Motor neuron (in vitro differentiated cells): ENCODE measurements at places on chromosomes 4 and X. TPM values are rescaled to one million over a fixed set of nuclear protein-coding genes. Genes with fewer than 3 reads are reported as not detected.

The VCX3B gene
- 0.43 and 0.50 TPM in 2 replicates for total RNA-seq

The CITED1 gene
- 6.4 and 7.9 TPM in 2 replicates for total RNA-seq

The ETDB gene
- total RNA-seq, result not detected in 2 replicates

The KDR gene
- 0.09 and 0.10 TPM in 2 replicates for total RNA-seq

The CXCL5 gene
- total RNA-seq, result not detected in 2 replicates

The GJB1 gene
- total RNA-seq, result 0.52 TPM in 1 of 2 replicates, not detected in the other

The NSG1 gene
- total RNA-seq, result 182 and 183 TPM in 2 replicates

The FGFR3 gene
- total RNA-seq, result 1.1 and 1.4 TPM in 2 replicates

The CXCL11 gene
- total RNA-seq, result 0.09 TPM in 1 of 2 replicates, not detected in the other

The MAGEA11 gene
- 0.97 and 1.4 TPM in 2 replicates for total RNA-seq

The TEX11 gene
- not detected in 2 replicates for total RNA-seq

The RTL5 gene
- 12.1 and 19.3 TPM in 2 replicates for total RNA-seq

The RASL11B gene
- 17.7 and 18.2 TPM in 2 replicates for total RNA-seq

The CSN3 gene
- total RNA-seq, result not detected in 2 replicates

The NMU gene
- 65.7 and 89.3 TPM in 2 replicates for total RNA-seq

The SLC16A2 gene
- 1.8 and 1.9 TPM in 2 replicates for total RNA-seq

The TMEM150C gene
- total RNA-seq, result 14.4 and 14.7 TPM in 2 replicates

The RHOXF2 gene
- 0.25 and 0.32 TPM in 2 replicates for total RNA-seq

The MAGEA8 gene
- total RNA-seq, result 0.17 TPM in 1 of 2 replicates, not detected in the other
